ENCODE measurements at places on chromosomes 13 and 19.

GRCh38 chr13:72805676-72806346, 23.9 kb downstream of the PIBF1 start:
- DNase-seq, result no peak

- no peak for DNase-seq
Measured at GRCh38 chr13:52366291-52366690, 39.7 kb downstream of the THSD1 start.

DNA sequence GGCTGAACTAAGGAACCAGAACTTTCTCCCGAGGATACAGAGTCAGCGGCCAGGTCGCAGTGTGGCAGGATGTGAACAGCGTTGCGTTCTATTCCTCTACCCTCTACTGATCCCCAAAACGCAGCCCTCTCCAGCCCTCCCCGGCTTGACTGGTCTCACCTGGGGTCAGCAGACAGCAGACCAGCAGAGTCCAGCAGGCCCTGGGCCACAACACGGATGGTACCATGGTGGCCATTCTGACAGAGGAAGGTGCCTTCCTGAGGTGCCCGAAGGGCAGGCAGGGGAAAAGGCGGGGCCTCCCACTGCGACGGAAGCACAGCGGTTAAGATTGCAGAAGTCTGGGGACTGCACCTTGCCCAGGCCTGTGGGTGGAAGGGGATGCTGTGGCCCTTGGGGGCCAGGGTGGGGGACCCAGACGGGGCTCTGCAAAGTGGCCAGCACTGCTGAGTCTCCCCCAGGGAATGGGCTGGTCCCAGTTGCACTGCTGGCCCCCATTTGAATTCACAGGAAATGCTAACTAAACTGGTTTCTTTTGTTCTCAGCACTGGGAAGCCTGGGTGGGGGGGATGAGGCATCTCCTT, at the start of gene ICAM3:
ICAM3 (minus strand) TSS at position 245 of the 581 bp plus-strand sequence; CDS start at position 235, 10 bp downstream.
- peak; percentile 39 for DNase-seq

- no peak for DNase-seq
Measured at GRCh38 chr13:73235385-73235784, 176.6 kb downstream of the KLF5 start.

- DNase-seq, result no peak
Measured at GRCh38 chr19:44308011-44308410, 3.2 kb upstream of the ZNF235 start.

GRCh38 chr13:36945078-36945477, 25.0 kb upstream of the SMAD9 start:
- no peak for DNase-seq

GRCh38 chr19:5343848-5344247, 3.2 kb upstream of the PTPRS start:
- DNase-seq, result no peak

- no peak for DNase-seq
Measured at GRCh38 chr13:57918913-57919312, 287.4 kb downstream of the PCDH17 start.

DNA sequence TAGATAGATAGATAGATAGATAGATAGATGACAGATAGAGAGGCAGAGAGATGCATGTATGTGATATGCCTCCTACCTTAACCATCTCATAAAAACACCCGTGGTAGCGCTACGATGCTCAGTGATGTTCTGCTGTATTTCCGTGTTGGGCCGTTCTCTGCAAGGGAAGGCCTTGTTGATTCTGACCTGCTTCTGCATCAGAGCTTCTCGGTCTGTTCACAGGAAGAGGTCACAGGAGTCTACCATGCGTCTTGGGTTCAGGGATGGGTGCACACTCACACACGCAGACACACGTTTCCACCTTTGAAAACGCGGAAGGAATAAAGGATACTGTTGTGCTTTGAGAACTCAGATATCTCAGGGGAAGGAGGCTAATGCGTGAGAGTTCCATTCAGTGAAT, 316.9 kb downstream of the TEX29 start:
- no peak for DNase-seq

- DNase-seq, result no peak
Measured at GRCh38 chr19:16569609-16570320, 2.5 kb downstream of the SLC35E1 start.

- no peak for DNase-seq
Measured at GRCh38 chr13:99067159-99067985, 89.5 kb upstream of the DOCK9 start.

- no peak for DNase-seq
Measured at GRCh38 chr19:45275370-45275971, 24.4 kb downstream of the MARK4 start.

DNA sequence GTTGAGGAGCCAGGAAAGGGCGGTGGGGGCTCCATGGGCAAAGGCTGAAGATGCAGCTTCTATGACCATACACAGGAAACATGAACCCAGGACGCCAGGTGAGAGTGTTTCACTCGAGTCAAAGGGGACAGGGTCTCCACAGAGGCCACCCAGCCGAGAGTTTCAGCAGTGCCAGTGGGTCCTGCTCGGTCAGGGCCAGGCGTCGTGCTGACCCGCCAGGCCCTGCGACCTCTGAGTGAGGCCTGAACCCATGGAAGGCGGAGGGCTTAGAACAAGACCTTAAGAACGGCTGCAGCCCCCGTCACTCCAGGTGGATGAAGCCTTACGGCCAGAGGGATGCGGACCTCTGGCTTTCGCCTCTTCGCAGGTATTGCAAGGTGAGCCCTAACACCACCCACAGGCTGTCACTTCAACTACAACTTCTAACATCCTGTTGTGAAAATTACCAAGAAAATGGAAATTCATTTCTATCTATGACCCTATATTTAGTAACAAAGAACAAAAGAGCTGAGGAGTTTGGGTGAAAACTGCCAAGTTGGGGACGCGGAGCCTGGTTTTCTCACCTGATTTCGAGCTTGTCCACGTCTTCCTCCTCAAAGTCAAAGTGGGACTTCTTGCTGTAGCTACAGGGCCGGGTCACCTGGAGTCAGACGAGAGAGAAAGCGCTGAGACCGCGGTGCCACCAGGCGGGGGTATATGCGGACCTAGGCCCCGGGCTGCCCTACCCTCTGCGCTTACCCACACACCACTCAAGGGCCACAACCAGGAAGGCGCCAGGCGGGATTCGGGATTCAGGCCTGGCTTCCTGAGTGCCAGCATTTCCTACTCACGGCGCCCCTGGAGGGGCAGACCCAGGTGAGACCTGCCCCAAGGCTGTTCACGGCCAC, 50.1 kb upstream of the C13orf46 start:
- DNase-seq, result no peak

- peak; percentile 65 for DNase-seq
Measured at GRCh38 chr19:1252221-1252820, 3.9 kb downstream of the MIDN start.

GRCh38 chr13:21615427-21615826, 11.5 kb upstream of the MICU2 start:
- no peak for DNase-seq

DNA sequence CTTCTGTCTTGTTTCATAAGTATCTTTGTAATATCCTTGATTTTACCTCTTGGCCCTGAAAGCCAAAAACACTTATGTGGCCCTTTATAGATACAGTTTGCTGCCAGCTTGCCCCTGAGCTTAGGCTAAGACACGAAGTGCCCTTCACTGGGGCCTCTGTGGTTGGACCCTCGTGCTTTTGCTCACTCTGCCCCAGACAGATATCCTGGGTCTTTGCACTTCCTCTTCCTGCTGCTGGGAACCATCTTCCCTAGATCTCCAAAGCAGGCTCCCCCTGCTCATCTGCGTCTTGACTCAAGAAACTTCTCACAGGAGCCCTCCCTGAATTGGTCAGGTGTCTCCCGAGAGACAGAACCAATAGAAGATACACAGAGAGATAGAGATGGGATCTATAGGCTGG, 2.0 kb upstream of the TNFSF14 start:
- no peak for DNase-seq

DNA sequence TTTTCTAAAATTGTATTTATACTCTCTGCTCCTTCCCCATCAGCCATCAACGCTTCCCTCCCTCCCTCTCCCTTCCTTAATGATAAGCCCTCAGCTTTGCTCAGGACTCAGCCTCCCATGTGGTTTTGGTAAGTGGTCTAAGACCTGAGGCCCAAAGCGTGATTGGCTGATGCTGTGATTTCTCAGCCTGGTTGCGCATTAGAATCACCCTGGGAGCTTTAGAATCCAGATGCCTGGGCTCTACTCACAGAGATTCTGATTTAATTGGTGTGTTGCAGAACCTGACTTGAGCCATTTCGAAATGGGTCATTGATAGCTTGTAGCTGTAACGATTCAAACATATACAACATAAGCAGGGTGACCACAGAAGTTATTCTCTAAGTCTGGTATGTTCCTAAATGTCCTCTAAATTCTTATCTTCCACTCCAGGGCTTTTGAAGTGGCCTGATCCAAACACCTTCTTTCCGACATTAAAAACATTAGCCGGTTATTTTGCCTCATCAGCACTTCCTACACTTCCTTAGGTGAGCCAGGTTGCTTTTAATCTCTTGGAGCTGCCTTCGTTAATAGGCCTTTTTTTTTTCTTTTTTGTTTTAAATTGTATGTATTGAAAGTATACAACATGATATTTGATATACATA, 60.6 kb downstream of the LRCH1 start:
- DNase-seq, result no peak

- no peak for DNase-seq
Measured at GRCh38 chr19:29812080-29812880, 489 bp downstream of the CCNE1 start.

DNA sequence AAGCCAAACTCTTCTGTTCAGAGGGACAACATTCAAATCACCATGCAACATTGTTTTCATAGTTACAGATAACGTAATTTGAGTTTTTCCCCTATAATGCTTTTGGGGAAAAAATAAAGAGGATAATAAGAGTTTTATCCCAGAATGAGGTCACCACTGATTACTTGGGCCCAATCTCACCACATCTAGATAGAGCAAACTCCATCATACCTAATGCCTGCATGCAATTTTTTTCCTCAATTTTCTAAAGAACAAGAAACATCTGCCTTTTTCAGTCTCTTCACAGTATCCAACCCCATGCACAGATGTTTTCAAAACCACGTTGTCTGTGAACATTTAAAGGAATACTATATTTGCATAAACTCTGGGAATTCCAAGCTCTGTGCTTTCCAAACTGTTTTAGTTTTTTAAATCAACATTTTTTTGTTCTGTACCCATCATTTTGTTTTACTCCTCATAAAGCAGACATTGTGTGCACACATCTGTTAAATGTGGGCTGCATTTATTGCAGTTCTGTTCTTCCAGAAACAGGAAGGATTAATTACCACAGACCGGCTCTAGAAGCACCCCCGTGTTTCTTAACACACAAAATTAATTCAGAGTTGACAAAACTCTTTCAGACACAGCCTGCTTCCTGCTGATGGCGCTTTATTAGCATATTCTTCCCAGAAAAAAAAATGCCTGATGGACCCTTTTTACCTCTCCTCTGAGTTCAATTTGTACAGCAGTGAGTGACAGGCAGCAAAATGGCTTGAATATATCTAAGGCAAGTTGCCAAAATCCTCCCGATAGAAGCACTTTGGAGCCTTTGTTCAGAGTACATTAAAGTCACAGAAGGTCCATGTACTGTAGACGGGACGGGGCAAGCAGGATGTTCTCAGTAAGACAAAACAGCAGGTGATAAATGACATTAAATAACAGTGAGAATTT, 1171.9 kb downstream of the EFNB2 start:
- no peak for DNase-seq

- DNase-seq, result no peak
Measured at GRCh38 chr13:30173303-30173610, 134.1 kb downstream of the KATNAL1 start.

- DNase-seq, result no peak
Measured at GRCh38 chr19:15479391-15480345, at the start of gene PGLYRP2. Gene PGLYRP2 (minus strand): TSS chr19:15479501. CDS start chr19:15479371, 130 bp downstream.

DNA sequence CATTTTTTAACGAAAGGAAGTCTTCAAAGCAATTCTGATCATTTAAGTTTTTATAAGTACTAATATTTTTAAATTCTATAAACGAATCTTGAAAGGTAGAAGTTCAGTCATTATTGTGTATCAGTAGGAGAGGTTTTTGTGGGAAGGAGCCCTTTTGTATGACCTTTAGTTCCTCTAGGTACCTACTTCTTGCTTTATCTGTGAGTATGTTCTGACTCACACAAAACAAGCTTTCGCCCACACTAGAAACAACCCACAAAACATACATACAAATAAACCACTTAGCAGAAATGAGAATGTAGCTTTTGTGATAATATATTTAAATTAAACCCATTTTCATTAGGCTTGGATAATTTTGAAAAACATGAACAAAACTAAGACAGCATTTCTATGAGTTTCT, 27.8 kb downstream of the ERCC5 start:
- no peak for DNase-seq

DNA sequence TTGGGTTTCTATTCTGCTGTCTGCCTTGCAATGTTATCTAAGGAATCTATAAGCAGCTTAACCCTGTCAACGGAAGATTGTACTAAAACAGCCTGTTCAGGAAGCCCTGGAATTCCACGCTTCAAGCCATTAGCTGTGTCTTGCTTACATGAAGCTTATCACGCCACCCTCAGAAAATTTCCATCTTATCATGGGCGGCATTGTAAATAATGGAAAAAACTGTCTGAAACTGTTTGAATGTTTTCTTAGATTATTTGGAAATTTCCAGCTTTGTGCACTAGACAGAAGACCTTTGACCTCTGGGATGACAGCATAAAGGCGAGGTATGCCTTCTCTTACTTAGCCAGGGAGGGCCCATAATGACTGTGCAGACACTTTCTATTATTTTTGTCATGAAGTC, 319.7 kb downstream of the KCNRG start:
- DNase-seq, result no peak

DNA sequence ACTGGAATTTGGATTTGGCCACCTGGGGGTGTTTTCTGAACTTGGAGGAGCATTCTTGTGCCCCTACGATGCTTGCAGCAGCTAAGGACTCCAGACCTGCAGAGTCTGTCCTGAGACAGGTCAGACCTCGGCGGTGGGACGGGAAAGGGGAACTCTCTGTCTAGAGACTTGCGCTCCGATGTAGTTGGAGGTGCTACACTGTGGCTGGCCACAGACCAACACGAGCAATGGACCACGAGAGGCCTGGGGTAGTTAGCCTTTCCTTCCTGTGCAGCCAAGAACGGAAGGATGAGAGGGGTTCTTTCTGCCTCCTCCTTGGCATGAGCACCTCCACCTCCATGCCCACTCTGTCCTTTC, 5.9 kb upstream of the GRAMD1A start:
- no peak for DNase-seq

DNA sequence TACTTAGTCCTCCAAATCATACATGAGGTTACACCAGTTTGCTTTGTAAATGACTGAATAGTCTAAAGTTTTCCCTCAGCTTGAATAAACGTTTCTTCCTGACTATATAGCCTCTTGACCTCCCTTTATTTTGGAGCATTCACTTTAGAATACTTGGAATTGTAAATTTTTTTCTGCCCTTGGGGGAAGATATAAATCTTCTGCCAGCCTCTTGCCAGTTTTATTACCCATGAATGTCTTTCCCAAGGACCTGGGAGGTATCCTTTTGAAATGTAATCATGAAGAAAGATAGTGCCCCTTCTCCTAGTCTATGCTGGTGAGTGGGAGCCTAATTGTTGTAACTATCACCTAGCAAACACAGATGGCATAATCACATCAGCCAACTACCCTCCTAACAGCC, 2033.9 kb upstream of the PCDH20 start:
- no peak for DNase-seq

- DNase-seq, result no peak
Measured at GRCh38 chr19:18898607-18899408, 2.9 kb upstream of the CERS1 start.
